RKO (cell line): ENCODE measurements at places on chromosomes 12 and 14.

- no peak for DNase-seq
These were observed 13.6 kb downstream of the TULP3 start for GRCh38 chr12:2904260-2904659.

- DNase-seq = no peak
These were observed 256.8 kb upstream of the FKBP4 start for GRCh38 chr12:2537868-2538541.

DNA sequence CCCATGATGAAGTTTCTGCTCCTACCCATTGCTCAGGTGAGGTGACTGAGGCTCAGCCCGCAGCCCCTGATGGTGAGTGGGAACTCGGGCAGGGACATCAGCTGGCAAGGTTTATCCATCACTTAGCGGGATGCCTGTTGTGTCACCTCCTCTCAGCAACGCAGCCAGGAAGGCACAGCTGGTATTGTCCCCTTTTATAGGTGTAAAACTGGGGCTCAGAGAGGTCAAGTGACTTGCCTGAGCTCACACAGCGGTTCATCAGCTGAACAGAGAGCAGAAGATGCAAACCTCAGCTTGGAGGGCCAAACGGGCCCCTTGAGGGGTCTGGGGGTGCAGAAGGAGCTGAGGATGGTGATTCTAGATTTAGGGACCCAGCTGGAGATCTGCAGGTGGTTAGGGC is 143.6 kb downstream of the PHETA1 start:
- DNase-seq = no peak

DNA sequence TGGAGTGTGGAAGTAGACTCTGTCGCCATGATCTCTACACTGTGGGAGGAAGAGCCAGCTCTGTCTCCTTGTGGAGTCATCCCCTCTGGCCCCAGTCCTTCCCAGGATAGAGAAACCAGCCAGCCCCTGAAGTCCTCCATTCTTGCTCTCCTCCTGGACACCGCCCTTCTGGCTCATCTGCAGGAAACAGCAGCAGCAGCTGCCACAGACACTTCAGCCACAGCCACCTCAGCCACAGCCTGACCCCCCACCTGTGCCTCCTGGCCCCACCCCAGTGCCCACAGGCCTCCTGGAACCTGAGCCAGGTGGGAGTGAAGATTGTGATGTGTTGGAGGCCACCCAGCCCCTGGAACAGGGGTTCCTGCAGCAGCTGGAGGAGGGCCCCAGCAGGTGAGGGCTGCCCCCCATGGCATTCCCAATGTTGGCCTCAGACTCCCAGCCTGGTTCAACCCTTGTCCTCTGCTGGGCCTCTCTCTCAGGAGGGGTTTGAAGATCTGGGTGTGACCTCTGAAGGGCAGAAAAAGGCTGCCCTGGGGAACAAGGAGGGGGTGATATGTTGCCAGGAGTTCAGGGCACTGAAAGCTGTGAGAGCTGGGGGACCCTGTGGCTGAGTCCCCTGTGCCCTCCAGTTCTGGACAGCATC is 10.5 kb downstream of the PRPF40B start:
- DNase-seq = no peak

DNA sequence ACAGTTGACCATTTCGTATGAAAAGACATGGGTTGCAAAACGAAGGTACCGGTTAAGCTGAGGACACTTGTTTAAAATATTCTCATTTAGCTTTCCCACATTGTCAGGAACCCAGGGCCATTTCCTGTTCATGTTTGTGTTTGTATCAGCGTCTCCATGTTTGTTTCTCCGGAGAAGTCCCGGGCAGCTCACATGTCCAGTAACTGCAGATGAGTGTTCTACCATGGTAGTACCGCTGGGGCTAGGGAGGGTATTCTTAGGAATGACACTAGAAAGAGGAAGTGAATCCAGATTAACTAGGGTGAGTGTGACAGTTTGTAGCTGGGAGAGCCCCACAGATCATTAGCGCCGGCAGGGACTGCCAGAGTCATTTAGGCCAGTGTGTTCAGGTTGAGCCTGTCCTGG is 50.0 kb upstream of the EVL start:
- DNase-seq = no peak

DNA sequence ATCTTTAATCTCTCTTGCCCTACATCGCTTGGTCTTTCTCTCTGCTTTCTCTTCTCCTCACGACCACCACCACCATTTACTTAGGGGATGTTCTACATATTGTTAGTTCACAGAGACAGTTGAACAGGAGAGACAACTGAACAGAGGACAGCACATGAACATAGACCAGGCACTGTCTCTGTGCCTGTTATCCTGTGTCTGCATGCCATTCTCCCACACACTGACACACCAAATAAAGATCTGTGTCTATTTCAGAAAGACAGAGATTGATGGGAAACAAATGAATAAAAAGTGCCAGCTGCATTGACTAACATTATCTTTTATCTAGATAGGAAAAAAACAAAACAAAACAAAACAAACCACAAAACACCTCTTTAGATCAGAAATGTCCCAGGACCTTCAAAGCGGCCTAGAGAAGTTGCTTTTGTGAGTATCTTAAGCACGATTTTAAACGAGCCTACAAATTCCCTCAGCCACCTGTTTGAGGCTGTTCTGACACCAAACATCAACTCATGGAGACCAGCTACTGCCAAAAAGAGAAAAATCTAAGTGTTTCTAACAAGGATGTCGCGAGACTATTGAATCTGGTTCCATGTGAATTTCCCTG is 77.6 kb upstream of the PARP11 start:
- DNase-seq = no peak

DNA sequence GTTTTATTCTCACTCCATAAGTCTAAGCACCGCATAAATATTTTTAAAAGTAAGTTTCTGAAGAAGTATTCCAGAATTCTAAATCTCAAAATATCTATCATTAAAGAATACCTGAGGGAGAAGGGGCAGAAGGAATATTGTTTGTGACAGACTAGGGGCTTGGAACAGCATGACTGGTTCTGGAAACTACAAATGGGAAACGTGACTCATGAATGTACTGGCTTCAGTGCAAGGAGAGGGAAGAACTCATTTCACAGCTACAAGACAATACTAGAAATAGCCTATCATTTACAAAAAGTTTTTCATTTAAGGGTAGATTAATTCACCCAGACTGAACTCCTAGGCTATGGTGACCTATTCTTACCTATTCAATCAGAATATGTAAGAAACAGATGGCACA is 121.3 kb downstream of the SLC25A21 start:
- no peak for DNase-seq

DNA sequence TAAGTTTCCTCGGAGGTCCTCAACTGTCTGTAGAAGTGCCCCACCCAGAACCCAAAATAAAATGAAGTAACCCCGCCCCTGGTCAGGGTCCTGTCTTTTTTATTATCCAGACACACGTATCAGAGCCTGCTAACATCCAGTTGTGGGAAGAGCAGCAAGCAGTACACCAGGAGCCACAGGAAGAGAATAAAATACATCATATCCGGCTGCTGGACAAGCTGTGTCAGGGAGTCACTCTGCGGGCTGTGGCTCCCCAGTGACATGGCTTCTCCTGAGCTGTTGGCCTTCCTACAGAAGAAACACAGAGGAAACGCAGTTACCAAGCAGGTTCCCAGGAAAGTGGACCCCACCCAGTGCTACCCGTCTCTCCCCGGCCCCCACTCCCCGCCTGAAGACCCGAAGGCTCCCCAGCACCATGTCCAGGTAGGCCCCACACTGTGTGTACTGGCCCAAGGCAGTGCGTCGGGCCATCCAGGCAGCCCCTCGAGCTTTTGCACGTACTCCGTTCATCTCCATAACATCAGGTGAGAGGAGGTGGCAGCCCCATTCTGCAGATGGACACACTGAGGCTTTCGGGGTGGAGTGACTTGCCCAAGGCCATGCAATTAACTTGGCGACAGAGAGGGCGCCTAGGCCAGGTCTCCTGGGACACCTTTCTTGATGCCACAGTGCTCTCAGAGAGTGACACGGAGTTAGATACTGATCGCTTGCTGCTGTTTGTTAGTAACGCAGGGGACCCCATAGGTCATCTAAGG is 34.3 kb upstream of the DICER1 start:
- no peak for DNase-seq

DNA sequence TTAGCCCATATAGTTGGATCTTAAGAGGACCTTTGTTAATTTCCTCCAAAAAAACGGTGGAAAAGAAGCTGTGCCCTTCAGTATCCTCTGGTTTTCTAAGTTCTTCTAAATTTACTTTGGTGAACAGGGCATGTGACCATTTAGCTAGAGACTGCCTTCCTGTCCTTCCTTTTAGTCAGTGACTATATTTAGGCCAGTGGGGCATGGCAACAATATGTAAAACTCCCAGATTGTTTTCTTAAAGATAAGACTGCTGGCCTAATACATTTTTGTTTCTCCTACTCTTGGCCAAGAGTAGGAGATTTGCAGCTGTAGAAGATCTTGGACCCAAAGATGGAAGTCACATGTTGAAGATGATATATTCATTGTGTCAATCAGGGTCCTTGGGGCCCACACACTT is 325.1 kb upstream of the DCN start:
- no peak for DNase-seq

DNA sequence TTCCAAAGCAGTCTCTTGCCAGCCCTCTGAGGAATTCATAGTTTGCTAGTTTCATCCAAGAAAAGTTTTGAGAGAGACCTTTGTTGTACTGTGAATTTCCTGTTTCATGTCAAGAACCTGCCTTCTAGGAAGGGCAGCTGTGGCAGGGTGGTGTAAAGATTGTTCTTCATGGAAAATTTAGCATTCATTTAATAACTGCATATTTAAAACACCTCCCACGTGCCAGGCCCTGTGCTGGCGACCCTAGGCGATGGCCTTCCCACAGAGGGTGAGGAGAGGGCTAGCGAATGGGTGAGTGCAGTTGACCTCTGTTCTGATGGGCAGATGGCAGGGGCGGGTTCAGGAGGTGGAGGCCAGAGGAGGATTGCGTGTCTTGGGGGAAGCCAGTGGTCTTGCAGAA is 43.2 kb downstream of the MLXIP start:
- no peak for DNase-seq

- no peak for DNase-seq
These were observed 102.8 kb upstream of the BCAT1 start for GRCh38 chr12:25051656-25052195.

GRCh38 chr14:72753044-72753710 is 140.7 kb downstream of the DPF3 start:
- no peak for DNase-seq

GRCh38 chr12:58025431-58025830 is 84.1 kb downstream of the ATP23 start:
- DNase-seq = no peak

GRCh38 chr12:100624571-100624970 is 51.1 kb downstream of the GAS2L3 start:
- no peak for DNase-seq

DNA sequence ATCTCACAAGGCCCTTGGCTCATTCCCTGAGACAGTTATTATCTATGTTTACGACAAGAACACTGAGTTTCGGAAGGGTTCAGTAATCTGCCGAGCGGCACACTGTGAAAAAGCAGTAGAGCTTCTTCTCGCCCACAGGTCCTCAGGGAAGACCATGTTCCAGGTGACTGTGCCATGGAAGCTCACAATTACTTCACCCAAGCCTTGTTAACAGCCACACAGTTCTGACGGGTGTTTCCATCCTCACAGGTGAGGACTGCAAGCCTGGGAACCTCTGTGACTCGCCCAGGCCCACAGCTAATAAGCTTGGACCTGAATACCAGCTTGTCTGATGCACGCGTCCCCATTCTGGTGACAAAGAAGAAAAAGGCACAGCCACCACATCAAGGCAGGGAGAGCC is 15.4 kb downstream of the SETD3 start:
- no peak for DNase-seq

GRCh38 chr12:78414071-78414470 is 450.5 kb upstream of the SYT1 start:
- no peak for DNase-seq

DNA sequence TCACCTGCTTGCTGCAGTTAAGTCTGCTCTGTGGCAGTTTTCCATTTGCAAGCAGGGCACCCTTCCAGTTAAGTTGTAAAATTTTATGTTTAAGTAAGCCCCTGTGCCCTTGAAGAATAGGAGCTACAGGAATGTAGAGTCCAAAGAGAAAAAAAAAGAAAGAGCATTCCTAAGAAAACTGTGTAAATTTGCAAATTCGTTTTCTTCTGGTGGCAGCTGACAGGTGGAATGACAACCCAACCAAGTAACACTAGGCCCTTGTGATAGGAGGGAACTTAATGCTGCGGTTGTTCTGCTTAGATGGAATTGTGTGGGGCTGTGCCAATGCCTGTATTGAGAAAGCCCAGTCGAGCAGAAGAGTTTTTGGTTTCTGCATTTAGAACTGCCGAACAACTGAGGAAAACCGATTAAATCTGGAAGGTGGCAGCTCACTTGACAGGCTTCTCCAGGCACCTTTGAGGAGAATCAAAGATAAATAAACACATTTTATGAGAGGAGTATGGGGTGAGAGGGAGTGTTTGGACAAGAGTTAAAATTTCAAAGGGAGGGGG is 280.0 kb downstream of the RAD51B start:
- no peak for DNase-seq

DNA sequence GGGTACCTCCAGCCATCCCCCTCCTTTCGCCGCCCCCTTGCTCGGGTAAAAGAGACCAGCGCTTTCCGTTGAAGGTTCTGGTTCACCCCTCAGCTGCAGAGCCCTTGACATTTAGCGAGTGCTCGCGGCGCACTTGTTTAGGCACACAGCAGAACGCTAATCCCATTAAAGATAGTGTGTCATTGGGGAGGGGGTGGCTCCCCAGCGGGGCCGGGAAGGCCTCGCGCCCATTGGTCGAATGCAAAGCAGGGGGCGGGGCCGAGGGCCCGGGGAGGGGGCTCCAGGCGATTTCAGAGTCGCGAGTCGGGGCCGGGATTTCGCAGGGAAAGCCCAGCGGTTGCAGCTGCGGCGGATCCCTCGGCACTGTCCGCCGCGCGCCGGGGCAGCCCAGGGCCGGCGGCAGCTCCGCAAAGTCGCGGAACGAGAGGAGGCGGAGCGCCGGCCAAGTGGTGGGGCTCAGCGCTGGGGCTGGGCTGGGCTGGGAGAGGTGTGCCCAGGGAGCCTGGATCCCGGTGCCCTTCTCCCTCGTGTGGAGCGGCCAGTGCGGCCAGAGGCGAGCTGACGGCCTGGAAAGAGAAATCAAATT is 122.9 kb downstream of the TSPAN9 start:
- no peak for DNase-seq

- DNase-seq = no peak
These were observed 48.5 kb downstream of the IFNG-AS1 start for GRCh38 chr12:68037616-68038255.

GRCh38 chr12:627863-628741 is 35.1 kb downstream of the NINJ2 start:
- no peak for DNase-seq

DNA sequence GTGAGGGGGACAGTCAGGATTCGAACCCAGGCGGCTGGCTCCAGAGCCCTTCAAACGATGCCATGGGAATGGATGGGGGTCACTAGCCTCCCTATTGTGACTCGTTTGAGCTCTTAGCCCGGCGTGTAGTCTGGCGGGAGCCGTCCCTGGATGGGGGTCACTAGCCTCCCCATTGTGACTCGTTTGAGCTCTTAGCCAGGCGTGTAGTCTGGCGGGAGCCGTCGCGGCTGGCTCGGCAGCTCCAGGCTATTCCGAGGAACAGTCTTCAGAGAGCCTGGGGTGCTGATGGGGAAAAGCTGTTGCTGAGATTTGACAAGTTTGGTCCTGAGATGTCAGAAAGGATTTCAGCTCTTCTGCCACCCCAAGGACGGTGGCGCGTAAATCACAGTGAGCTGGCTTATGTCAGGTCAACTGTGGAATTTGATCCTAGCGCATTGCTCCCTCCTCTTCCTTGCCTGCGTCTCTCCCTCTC is 58.3 kb downstream of the CALM1 start:
- no peak for DNase-seq

GRCh38 chr14:54638135-54638446 is 71.2 kb downstream of the SAMD4A start:
- DNase-seq = no peak
